Thoracic aorta (tissue), 2 donors: ENCODE measurements at places on chromosomes 3 and 15. TPM values are rescaled to one million over a fixed set of nuclear protein-coding genes. Genes with fewer than 3 reads are reported as not detected.

- DNase-seq: no peak
Measured at GRCh38 chr3:36876181-36876936, 68.5 kb downstream of the TRANK1 start.

Gene GAP43
- total RNA-seq: 2.8 TPM

- no peak for DNase-seq
Measured at GRCh38 chr15:36756707-36757106, 177.3 kb downstream of the CDIN1 start.

DNA sequence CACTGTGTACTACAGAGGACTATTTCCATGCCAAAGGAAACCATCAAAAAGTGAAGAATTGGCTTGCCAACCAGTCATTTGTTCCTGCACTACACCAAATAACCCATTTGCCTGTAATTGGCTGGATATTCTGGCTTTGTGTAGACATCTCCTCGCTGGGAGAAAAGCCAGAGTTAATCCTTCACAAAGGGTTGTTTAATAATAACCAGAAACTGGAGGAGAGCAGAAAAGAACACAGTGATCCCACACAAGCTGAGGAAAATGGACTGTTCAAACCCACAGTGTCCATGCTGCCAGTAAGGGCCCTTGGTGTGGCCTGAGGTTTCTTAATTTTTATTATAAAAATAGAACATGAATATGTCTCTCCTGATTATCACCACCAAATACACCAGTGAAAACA lies 294.0 kb downstream of the RORA start:
- DNase-seq: no peak

Gene TMOD2
- total RNA-seq: 9.1 TPM

- DNase-seq: no peak
Measured at GRCh38 chr3:175227126-175227525, 368.0 kb downstream of the NAALADL2 start.

DNA sequence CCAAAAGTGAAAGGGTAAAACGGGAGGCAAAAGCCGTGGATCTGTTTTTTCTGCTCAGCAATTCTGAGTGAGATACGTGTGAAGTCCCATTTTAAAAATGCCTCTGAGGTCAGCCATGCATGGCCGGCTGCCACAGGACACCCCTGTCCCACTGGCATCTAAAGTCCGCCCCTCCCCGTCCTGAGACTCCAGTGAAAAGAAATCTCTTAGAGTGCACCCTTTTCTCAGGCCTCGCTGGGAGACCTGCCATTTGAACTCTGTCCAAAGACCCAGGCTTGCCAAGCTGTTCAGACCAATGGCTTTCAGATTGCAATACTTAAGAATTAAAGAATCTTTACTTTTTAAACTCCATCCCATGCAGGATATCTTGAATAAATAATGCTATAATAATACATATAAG lies 61.0 kb upstream of the SLC24A5 start:
- DNase-seq: peak; percentile 37

DNA sequence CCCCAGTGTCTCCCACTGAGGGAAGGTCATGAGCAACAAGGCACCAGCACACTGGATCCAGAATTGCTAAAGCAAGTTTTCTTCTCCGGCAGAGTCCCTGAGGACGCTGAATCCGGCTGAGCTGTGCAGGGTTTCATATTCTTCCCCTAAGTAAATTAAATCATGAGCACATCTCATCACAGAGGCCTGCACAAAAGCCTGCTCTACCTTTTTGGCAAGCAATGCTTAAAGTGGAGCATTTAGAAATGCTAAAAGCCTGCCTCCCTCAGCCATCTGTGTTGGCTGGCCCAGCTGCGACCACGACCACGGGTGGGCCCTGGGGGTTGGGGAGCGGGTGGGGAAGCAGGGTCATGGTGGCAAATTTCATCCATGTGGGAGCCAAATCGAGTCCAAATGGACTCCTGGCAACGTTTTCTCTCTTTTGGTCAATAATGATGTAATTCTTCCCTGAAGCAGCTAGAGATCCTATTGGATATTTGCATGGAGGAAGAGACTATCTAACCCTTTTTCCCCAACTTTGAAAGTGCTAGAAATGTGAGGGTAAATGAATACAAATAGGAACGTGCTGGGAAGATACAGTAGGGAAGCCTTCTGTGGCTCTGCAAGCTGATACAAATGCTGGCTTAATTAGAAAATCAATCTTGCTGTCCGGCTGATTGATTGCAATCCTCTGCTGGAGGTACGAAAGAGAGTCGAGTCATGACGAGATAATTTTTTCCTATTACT lies 532.8 kb upstream of the TBL1XR1 start:
- DNase-seq: no peak
